ENCODE measurements at places on chromosomes 4 and X.

DNA sequence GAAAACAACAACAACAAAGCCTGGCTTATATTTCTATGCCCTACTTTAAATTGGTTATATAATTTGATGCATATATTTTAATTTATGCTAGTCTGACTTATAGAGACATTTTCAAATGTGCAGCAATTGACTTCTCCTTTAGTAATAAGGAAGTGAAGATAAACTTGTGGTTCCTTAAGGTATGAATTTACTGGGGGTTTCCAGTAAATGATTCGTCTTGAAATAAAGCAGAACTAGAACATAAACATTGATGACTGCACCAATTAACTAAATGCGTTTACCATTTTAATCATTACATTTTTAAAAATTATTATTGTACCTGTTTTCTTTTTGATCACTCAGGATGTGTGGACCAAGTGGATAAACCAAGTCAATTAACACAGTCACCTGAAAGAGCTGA is 99.6 kb upstream of the CCSER1 start:
- no peak for DNase-seq

DNA sequence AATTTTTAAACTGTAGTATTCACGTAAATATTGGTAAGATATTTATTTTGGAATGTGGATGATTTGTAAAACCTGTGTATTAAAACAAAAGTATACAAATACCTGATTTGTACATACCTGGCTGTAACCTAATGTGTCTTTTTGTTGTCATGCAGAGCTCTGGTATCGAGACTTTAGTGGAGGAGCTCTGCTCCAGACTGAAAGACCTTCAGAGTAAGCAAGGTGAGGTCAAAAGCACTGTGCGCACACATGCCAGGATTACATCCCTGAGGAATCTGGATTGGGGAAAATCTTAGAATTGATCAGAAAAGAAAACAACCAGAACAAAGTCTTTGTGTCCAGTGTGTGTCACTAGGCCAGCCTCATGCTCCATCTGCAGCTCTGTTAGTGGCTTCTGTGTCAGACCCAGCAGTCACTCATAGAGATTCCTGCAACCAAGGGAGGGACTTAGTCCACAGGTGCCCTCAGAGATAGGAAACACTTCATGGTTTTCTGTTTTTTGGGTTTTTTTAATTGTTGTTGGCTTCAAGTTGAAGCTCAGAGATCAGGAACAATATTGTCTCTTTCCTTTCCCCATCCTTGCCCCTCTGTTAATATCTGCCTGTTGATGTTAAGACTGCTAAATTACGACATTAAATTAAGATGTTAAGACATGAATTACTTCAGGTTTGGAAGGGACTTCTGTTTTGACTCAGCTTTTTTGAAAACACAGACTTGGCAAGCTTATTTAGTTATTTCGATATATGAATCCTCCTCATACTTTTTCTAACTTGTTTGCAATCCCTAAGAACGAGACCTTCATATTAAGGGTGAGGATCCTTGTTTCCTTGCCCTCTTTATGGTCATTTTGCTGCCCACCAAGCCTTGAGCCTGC is 52.4 kb upstream of the TBC1D14 start:
- no peak for DNase-seq

- DNase-seq = peak; percentile 4
Measured at GRCh38 chrX:132737743-132738142, 220.7 kb downstream of the HS6ST2 start.

- DNase-seq = no peak
Measured at GRCh38 chrX:21766101-21766500, 8.2 kb upstream of the SMPX start.

- no peak for DNase-seq
Measured at GRCh38 chrX:134374294-134374693, 85.7 kb upstream of the HPRT1 start.

DNA sequence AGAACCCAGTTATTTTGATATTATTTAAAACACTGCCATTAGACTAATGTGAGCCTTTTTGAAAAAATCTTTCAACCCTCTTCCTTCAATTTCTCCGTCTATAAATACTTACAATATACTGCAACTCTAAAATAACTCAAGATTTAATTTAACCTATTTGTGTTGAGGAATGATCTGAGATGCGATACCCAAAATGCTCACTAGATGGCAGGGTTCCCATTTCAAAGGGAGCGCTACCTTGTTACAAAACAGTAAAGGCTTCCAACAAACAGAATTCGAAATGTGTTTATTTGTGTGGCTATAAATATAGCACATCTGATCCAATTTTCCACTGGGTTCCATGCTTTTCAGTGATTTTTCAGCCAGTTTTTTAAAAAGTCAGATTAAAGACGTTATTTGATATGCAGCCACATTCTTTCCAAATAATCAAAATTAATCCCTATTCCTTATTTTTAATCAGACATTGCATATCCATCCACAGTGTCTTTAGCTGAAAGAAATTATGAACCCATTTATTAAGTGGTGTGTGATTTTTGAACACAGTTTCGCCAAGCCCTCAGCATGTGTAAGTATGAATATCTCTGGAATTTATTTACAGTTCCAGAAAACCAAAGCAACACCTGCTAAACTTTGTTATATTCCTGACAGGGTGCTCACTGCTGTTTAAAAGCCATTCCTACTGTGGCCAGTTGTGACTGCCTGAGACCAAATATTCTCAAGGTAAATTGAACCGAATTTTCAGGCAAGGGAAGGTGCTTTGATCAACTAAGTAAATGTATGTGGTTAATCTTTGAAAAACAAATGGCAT is 668.0 kb upstream of the LCORL start:
- DNase-seq = peak; percentile 0

- no peak for DNase-seq
Measured at GRCh38 chr4:154604696-154605200, 7.7 kb downstream of the FGG start.

DNA sequence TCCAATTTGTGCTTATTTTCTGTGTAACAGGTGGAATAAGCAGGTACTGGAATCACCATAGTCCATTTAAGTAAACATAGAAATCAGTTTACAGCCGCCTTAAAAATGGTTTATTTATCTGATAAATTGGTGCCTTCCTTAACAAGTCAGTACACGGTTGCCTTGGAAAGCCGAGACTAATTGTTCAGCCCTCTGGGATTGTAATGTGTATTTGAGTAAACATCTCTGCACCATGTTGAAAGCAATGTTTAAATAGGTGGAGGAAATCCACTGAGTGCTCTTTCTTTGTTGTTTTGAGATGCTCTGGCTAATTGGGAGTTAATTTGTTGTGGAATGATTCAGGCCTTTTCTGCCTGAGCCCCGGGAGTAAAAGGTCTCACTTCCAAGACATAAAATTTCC is 45.7 kb upstream of the ADRA2C start:
- DNase-seq = no peak

DNA sequence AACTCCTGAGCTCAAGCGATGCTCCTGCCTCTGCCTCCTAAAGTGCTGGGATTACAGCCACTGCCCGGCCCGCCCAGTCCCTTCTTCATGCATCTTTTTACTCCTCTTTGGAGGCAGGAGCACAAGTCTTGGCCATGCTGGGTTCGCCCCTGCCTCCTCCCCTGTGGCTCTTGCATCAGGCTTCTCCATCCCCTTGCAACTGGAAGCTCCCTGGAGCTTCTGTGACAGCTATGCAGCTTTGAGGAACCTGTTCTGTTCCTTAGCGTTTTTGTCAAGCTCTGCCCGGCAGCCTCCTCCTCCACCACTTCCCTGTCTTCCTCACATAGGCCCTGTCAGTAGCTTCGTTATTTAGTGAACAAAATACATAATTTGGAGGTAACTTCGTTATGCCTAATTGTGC is 73.9 kb downstream of the PSAPL1 start:
- DNase-seq = no peak

GRCh38 chr4:87819281-87819919 is 13.4 kb upstream of the MEPE start:
- DNase-seq = no peak

DNA sequence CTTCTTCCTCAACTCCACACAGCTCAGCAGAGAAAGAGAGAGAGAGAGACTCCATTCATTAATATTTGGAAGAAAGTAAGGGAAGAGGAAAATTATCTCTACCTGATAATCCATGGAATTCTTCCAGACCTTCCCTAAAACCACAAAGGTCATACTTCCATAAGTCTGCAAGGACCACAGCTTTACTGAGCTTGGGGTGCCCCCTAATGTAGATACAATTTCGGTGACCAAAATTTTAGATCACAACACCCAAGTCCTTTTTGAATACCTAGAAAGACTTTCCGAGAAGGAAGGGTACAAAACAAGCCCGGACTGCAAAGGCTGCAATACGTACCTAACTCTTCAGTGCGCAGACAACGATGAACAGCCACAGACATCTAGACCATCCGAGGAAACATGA is 523.9 kb downstream of the GLUD2 start:
- DNase-seq = no peak

- no peak for DNase-seq
Measured at GRCh38 chr4:138659812-138660316, 355.7 kb upstream of the NOCT start.

DNA sequence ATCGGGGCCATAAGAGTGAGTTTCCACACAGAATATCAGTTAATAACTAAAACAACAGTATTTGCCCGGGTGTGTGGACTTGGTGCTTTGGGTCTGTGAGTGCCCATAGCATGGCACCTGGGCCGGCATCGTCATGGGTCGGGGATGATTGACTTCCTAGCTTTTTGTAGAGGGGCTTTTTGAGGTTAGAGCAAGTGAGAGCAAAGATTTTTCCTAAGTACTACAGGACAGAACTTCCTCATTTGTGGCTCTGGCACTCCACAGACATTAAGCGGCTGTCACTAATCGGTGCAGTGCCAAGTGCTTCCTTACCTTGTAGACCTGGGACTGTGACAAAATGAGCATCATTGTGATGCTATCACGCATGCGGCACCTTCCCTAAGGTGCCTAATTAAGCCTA is 81.0 kb downstream of the SHROOM2 start:
- no peak for DNase-seq

GRCh38 chr4:8144359-8144758 is 14.3 kb downstream of the ABLIM2 start:
- no peak for DNase-seq

GRCh38 chrX:18971506-18971905 is 12.4 kb downstream of the PHKA2 start:
- DNase-seq = no peak

GRCh38 chrX:3403748-3404147 is 57.3 kb upstream of the MXRA5 start:
- no peak for DNase-seq

GRCh38 chr4:48129307-48130014 is 4.6 kb downstream of the TXK start:
- no peak for DNase-seq

- no peak for DNase-seq
Measured at GRCh38 chr4:43564107-43564506, 671.6 kb downstream of the GRXCR1 start.

GRCh38 chr4:143700416-143701352 is at the start of gene FREM3:
Gene FREM3, minus strand, starts transcription at chr4:143700675. Its CDS starts 0 bp downstream, at chr4:143700675.
- DNase-seq = no peak

GRCh38 chr4:40548256-40548655 is 81.4 kb downstream of the RBM47 start:
- DNase-seq = no peak

DNA sequence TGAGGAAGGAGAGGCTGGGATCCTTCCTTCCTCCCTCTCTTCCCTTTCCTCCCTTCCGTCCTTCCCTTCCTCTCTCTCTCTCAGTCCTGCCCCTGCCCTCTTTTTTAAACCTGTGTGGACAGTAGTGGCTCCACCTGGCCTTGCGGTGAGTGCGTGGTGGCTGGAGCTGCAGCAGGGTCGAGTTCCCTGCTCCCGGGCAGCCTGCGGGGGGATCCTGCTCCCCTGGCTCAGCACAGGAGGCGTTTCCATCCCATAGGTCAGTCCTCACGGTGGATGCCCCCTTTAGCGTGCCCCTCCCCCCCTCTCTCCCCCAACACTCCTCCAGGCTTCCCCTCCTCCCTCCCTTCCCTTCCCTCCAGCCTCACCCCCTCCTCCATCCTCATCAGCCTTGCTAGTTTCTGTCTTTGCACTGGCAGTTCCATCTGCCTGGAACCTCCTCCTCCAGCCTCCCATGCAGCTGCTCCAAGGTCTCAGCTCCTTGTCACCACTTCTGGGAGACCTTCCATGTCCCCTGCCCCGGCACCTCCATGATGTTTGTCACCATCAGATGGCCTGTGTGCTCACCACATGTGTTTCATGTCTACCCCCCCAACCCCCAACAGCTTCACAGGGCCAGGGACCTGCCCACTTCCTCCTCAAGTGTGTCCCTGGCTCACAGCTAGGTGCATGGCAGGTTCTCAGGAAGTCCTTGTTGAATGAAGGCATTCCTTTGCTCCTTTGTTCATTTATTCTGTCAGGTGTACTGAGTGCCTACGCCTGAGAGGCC is 68.4 kb downstream of the PSAPL1 start:
- DNase-seq = no peak

GRCh38 chr4:158809611-158810486 is 41.0 kb downstream of the FNIP2 start:
- no peak for DNase-seq

GRCh38 chr4:119570401-119570800 is 58.2 kb downstream of the PDE5A start:
- no peak for DNase-seq

GRCh38 chr4:6258741-6259140 is 10.9 kb upstream of the WFS1 start:
- DNase-seq = no peak

GRCh38 chr4:70062000-70062399 is 11.8 kb downstream of the HTN1 start:
- DNase-seq = no peak

GRCh38 chr4:61275241-61275640 is 75.1 kb downstream of the ADGRL3 start:
- DNase-seq = no peak

DNA sequence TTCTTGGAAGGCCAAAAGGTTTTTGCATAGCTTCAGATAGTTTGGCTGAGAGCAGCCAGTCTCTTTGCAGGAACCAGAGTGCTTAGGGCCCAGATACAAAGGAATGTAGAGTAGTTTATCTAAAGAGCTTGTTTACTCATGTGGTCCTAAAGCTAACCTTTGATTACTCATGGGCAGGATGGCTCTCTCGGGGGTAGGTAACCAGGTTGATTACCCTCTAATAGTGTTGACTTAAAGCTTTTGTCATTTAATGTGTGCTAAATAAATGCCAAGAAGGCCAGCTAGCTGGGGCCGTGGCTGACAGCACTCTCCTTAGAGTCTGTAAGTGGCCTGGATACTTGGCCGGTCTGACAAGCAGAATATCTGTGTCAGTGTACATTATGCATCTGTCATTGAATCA is 69.7 kb upstream of the MAGEB16 start:
- no peak for DNase-seq

DNA sequence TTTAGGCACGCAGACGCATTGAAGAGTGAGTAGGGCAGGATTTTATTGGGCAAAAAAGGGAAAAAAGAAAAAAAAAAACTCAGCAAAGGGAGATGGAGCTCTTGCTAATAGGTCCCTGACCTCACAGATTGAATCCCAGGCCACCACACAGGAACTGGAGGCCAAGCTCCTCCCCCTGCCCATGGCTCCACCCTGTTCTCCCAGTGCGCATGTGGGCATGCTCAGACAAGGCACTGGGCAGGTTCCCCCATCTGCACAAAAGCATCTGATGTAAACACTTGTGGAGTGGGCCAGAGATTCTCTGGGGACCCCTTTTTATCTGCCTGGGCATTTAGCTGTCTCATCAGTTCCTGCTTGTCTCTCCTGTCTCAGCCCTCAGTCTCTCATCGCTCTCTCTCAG is 9.5 kb downstream of the FRMD7 start:
- no peak for DNase-seq
